ENCODE measurements at places on chromosomes 11 and 22.

GRCh38 chr11:106917973-106918372, 100.3 kb downstream of the GUCY1A2 start:
- no peak for DNase-seq

DNA sequence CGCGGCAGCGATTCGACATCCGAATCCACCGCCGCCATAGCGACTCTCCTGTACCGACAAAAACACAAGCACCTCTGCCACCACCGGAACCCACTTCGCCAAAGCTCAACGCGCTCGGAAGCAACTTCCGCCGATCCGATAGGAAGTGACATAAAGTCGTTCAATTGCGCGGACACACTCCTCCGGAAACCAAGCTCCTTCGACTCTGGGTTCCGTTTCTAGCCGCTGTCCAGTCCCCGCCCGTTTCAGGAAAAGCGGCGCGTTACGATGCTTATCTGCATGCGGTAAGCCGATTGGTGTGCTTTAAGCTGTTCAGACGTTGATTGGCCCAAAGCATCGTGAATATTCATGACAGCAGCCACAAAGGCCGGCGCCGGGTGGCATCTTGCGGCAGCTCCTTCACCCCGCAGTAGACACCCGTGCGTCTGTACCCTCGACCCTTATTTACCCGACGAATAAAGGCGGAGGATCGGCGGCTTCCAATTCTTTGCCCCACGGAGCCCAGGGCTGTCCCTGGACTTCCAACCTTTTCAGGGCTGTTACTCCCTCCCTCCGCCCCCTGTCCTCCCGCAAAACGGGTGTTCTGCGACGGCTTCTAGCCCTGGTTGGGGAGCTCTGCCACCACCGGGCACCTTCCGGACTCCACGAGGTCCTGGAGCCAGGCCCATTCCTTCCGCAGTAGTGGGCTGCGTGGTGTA, at the start of gene TUT1:
Gene TUT1, minus strand, starts transcription at position 76 of the 698 bp plus-strand sequence. Its CDS starts 38 bp downstream, at position 38.
- peak; percentile 96 for DNase-seq

GRCh38 chr22:42272431-42272999, 2.1 kb upstream of the TCF20 start:
- DNase-seq, result no peak

GRCh38 chr22:33111491-33111890, 53.3 kb upstream of the SYN3 start:
- no peak for DNase-seq

GRCh38 chr11:12189543-12190235, 79.3 kb downstream of the MICAL2 start:
- DNase-seq, result no peak

DNA sequence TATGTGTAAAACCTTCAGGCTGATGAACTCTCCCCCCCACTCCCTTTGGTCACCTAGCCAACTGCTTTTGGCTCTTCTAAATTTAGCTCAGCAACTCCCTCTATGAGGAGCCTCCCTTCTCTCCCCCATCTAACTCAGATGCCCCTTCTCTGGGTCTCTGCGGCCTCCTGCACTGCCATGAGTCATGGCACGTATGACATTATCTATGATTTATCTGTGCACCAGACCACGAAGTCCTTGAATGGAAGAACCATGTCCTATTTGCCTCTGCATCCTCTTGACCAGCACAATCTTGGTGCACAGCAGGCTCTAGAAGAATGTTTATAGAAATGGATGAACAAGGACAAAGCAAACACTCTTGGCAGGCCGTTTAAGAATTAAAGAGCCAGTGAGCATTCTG, 46.0 kb downstream of the RPL27A start:
- no peak for DNase-seq

- DNase-seq, result no peak
Observed at GRCh38 chr22:36617694-36618522, 85.6 kb downstream of the CACNG2 start.

GRCh38 chr11:70568035-70568813, 169.9 kb downstream of the CTTN start:
- no peak for DNase-seq

- DNase-seq, result no peak
Observed at GRCh38 chr11:83424376-83425136, 138.4 kb upstream of the CCDC90B start.

DNA sequence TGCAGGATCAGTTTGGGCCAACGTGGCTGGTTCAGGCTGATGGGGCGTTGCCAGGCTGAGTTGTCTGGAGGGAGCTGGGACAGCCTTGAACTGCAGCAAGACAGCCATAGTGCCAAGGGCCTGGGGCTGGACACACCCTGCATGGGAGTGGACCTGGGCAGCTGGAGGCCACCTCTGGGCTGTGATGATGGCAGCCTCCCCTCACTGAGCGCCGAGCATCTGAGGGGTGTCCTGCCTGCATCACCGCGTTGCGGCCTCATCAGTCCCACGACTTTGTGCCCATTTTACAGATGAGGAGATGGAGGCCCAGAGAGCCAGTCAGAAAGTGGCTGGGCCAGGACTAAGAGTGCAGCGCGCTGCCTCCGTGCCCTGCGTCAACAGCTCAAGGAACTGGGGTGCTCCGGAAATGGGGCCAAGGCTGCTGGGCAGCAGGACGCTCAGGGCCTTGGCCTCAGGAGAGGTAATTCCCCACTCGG, 590 bp upstream of the TSPO start:
- no peak for DNase-seq

GRCh38 chr11:106493751-106494150, 416.3 kb downstream of the AASDHPPT start:
- no peak for DNase-seq

- no peak for DNase-seq
Observed at GRCh38 chr11:86052693-86053641, 15.9 kb downstream of the PICALM start.

DNA sequence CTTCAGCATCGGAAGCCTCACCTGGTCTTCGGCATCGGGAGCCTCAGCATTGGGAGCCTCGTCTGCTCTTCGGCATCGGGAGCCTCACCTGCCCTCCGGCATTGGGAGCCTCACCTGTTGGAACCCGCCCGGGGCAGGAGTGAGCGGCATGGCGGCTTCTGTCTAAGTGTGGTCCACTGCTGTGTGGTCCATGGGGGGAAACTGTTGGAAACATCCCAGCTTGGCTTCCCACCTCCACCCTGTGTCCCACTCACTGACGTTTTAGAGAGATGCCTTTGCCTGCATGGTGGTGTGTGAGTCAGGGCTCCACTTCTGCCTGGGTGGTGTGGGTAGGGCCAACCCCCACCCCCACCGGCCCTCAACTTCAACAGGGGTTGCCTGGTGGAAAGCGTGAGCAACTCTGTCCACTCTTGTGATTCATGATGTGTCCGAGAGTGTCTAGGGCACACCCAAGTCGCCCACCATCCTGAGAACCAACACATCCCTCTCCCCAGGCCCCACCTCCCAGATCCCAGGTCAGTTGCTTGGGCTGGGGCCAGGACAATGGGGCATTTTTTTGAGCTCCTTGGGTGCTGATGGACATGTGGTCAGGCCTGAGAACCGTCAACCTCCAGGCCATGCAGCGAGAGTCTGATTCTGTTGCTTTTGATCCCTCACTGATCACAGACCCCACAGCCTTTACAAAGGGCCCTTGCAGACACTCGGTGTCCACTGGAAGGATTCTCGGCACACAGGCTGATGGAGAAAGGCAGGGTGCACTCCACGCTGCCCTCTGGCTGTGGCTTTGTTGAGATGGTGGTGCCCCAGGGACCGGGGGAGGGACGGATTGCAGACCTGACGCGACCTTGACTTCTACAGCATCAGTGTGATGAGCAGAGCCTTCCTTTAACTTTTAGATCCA, 406.7 kb downstream of the TBC1D22A start:
- no peak for DNase-seq

- DNase-seq, result no peak
Observed at GRCh38 chr22:24822471-24822870, 16.5 kb downstream of the SGSM1 start.

DNA sequence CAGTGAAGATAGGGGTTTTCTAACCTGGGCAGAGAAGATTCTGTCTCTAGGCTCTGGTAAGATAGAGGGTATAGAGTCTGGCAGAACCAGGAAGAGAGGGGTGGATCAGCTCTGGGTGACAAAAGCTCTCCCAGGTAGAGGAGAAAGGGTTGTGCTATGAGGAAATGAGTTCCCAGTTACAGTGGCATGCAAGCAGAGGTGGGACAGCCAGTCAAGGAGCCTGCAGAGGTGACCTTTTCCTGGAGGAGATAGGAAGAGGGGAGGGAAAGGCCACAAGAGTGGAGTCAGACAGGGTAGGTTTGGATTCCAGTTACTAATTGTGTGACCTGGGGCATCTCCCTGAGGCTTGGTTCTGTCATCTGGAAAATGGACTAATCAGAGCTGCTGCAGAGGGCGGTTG, 3.4 kb upstream of the CAPN5 start:
- no peak for DNase-seq

- no peak for DNase-seq
Observed at GRCh38 chr11:120129570-120129969, 8.3 kb downstream of the TRIM29 start.

- no peak for DNase-seq
Observed at GRCh38 chr22:36197514-36198146, 4.0 kb downstream of the APOL4 start.

DNA sequence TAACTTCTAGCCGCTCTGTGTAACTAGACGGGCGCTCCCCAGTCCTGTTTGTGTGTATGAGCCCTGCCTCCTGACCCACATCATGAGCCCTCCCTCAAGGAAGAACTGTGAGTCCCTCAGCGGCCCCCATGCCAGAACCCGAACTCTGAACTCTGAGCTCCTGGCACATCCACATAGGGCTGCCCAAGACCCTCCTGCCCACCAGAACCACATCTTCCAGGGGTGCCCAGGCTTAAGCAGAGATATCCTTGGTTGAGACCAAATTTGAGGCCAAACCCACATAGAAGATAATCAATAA, 3.0 kb downstream of the TRIM29 start:
- no peak for DNase-seq

DNA sequence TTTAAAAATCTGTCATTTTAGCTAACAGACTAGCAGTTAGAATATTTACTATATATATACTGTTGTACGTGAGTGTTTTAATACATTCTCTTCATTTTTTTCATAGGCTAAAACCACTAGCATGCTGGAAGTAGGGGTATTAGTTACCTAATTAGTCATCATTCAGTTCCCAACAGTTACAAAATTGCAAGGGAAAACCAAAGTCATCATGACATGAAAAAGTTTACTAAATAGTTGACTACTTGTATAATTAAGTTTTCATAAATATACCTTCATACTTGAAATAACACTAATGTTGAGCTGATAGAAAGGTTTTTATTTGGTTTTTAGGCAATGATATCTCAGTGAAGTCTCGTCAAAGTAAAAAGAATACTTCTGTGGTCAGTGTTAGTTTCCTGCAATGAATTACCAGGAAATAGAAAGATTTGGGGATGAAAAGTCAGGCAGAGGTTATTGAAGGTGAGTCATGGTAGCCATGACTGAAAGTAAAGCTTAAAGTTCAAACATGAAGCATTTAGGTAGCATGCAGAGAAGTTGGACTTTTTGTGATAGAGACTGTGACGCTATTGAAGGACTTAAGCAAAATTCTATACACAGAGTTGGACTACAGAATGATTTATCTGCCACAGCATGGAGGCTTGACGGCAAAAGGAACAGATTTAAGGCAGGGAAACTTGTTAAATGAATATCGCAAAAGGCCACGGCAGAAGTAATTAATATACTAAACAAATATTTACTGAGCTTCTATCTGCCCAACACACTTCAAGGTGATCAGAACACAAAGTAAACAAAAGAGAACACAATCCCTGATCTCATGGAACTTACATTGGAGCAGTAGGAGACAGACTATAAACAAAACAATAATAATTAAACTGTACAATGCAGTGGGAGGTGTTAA, 828.1 kb upstream of the FAT3 start:
- no peak for DNase-seq

GRCh38 chr11:13889552-13890249, 72.8 kb upstream of the SPON1 start:
- DNase-seq, result no peak

GRCh38 chr11:56808326-56808725, 59.8 kb upstream of the OR9G4 start:
- no peak for DNase-seq

- no peak for DNase-seq
Observed at GRCh38 chr22:39703928-39704639, 133.5 kb downstream of the CACNA1I start.

GRCh38 chr22:48739348-48740085, 1088.2 kb downstream of the BRD1 start:
- no peak for DNase-seq

- no peak for DNase-seq
Observed at GRCh38 chr11:24589064-24589463, 92.2 kb downstream of the LUZP2 start.

DNA sequence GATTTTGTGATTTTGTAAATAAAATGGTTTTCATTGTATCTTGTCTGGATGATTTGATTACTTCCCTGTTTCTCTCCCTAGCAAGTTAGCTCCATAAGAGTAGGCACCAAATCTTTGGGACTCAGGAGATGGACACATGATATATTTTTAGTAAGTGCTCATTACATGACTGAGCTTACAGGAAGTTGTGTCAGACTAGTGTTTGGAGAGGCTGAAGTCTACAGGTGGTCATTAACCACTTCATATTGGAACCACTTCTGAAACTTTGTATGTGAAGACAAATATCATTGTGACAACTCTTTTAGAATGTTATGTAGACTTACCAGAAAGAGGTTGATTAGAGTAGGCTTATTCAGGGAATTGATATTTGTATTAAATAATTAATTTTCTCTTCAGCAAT, 19.1 kb downstream of the ARHGAP42 start:
- no peak for DNase-seq

GRCh38 chr22:33242078-33242477, 183.9 kb upstream of the SYN3 start:
- no peak for DNase-seq

- no peak for DNase-seq
Observed at GRCh38 chr22:48433647-48434046, 1394.0 kb downstream of the BRD1 start.

DNA sequence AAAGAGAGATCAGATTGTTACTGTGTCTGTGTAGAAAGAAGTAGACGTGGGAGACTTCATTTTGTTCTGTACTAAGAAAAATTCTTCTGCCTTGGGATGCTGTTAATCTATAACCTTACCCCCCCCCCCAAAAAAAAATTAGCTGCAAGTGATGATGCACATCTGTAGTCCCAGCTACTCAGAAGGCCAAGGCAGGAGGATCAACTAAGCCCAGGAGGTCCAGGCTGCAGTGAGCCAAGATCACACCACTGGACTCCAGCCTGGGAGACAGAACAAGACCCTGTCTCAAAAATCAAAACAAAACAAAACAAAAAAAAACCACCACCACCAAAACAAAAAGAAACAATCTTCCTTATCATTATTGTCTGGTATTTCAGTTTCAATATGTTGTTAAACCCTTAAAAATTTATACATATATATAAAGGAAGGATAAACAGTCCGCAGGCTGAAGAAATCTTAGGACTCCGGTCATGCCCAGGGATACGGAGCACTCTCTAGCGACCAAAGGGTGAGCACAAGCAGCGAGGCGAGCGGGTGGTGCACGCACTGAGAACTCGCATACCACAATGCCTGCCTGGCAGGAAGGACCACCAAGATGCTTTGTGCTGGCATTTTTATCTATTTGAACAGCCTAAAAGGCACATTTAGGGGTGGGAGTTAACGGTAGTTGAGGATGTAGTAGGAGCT, 6.4 kb downstream of the POLDIP3 start:
- no peak for DNase-seq

GRCh38 chr11:68911731-68912130, 8.0 kb downstream of the IGHMBP2 start:
- no peak for DNase-seq

GRCh38 chr22:46547883-46548244, 10.4 kb upstream of the CELSR1 start:
- DNase-seq, result no peak

GRCh38 chr11:118074785-118075184, 2.1 kb upstream of the TMPRSS4 start:
- no peak for DNase-seq

GRCh38 chr22:32478994-32479393, 4.4 kb downstream of the FBXO7 start:
- no peak for DNase-seq

All from stimulated activated CD4-positive, alpha-beta T cell treated with anti-CD3 and anti-CD28 coated beads, TNF-alpha, amount 100 ng/mL, for 1 hour (primary cell).